ENCODE measurements at places on chromosomes 11 and 22. TPM values are rescaled to one million over a fixed set of nuclear protein-coding genes. Genes with fewer than 3 reads are reported as not detected.

GRCh38 chr11:26519469-26519868 is 52.6 kb downstream of the MUC15 start:
- DNase-seq = no peak

DNA sequence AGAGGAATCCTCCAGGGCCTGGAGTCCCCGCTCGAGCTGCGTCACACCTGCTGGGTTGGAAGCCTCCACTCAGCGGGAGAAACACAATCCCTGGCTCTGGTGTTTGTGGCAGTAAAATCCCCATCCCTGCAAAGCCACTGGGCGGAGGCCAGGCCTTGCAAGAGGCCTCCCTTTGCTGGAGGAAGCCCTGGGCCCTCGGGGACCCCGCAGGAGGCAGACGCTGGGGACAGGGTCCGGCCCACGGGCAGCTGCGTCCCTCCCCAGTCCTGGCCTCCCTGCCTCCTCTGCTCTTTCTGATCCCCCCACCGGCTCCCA is 194.7 kb downstream of the BRD1 start:
- no peak for DNase-seq

DNA sequence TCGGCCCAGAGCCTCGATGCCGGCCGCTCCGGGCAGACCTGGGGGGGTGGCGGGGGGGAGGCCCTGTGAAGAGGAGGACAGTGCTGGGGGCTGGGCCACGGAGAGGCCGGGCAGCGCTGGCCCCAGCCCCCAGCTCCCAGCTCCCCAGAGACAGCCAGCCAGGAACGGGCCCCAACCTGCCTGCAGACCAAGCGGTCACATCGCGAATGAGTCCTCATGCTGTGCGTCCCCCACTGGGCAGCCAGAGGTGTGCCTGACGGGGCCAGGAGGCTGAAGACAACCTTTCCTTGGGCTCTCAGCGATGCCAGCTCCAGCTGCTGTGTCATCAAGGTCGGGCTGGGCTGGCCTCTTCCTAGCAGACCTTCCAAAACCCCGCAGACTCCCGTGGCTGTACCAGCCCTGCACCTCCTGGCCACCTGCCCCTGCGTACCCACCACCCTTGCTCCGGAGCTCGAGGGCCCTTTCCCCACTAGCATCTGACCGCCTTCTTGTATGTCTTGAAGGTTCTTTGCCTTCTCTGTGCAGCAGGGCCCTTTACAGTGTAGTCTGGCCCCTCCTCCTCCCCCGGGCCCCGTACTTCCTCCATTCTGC is 88.4 kb downstream of the CDKN1C start:
- DNase-seq = peak; percentile 10

DNA sequence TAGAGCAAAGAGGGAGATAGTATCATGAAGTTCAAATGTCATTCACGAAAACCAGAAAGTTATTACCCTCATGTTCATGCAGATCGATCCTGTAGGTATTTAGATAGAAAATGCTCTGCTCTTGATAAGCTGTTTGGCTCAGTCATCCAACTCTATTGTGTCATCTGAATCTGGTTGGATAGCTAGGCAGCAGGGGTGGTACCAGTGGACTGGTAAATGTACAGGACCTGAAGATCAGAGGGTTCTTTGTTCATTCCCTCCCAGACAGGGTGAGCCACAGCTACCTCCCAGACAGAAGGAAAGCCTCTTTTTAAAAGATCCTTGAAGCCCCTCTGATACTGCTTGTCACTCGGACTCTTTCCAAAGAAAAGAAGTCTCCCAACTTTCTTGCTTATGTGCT is 29.8 kb upstream of the DRD2 start:
- DNase-seq = no peak

- no peak for DNase-seq
These were observed 9.8 kb downstream of the ARRB1 start for GRCh38 chr11:75341612-75342011.

DNA sequence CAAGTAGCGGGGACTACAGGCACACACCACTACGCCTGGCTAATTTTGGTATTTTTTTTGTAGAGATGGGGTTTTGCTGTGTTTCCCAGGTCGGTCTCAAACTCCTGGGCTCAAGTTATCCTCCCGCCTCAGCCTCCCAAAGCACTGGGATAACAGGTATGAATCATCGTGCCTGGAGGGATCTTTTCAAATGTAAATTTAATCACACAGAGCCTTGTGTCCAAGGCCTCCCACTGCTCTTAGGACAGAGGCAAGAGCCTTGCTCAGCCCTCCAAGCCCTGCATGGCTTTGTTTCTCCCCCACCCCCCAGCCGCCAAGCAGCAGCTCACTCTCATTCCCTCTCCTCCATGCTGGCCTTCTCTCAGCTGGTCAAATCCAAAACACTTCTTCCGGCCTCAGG is 75.3 kb upstream of the CREB3L1 start:
- no peak for DNase-seq

- DNase-seq = no peak
These were observed 122.6 kb upstream of the SORL1-AS1 start for GRCh38 chr11:121575250-121575962.

DNA sequence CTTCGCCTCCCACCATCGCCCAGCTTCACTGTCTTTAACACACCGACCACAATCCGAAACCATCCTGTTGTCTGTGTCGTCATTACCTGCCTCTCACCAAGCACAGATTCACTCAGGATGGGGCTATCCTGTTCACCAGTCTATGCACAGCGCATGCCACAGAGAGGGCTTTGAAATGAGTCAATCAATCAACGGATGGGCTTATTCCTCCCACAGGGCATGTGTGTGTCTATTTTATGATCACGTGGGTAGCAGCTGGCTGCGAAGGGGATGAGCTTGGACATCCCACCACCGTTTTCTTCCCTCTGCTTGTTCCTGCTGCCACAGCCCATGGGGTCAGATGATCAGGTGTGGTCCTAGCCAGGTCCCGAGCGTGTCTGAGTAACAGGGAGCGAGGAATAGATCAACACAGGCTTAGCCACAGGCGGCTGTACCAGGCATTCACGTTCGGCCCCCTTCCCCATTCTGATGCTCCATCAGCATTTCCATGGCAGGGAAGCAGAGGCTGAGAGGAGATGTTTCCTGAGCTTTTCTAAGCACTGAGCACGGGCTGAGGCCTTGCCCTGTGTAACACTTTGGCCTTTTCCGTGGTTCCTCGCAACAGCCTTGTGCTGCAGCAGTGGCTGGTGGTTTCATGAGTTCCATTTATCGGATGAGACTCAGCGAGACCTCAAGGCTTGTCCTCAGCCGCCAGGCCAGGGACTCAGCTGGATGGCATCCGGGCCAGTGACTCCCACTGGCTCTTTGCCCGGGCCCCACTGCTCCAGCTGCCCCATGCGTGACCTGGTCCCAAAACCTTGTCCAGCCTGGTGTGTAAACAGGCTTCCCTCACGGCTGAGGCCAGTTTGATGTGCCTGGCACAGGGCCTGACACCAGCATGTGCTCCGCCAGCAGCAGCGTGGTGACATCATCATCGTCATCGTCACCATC is 48.1 kb upstream of the FGF3 start:
- DNase-seq = peak; percentile 11

GRCh38 chr11:113663567-113663966 is 42.5 kb downstream of the TMPRSS5 start:
- DNase-seq = no peak

DNA sequence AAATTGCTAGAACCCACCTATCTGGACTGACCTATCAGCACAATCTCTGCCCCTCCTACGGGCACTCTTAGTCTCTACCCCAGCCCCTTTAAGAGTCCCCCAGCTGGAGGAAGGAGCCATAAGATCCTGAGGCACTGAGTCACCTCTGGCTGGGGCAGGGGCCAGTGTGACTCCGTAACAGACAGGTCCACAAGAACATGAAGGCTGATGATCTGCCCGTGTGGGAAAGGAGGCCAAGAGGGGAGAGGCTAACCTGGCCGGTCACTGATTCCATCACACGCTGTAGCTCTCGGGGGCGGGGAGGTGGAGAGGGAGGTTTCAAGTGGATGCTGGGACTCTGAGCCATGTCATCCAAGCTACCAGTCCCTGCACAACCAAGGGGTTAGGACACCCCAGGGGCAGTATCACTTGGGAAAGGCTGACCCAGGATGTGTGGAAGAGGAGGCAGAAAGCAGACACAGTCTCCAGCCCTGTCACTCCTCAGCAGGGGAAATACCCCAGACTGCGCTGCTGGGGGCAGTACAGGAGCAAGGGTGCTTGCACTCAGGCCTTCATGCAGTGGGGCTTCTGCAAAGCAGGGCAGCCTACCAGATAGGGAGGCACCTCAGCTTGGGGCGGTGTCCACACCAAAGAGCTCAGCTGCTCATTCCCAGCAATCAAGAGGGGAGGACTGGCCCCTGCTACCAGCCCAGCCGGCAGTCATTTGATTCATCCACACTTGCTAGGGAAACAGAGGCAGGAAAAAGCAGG is 22.3 kb downstream of the ARHGAP1 start:
- DNase-seq = no peak

GRCh38 chr11:35907648-35908431 is 36.0 kb upstream of the LDLRAD3 start:
- no peak for DNase-seq

- DNase-seq = no peak
These were observed 269.3 kb upstream of the MPPED2 start for GRCh38 chr11:30855383-30856006.

GRCh38 chr11:123765601-123766000 is 11.3 kb upstream of the OR6X1 start:
- DNase-seq = no peak

GRCh38 chr11:85889676-85890579 is 34.7 kb downstream of the CCDC83 start:
- DNase-seq = no peak

GRCh38 chr11:17405232-17406005 is 17.0 kb upstream of the KCNJ11 start:
- DNase-seq = no peak

DNA sequence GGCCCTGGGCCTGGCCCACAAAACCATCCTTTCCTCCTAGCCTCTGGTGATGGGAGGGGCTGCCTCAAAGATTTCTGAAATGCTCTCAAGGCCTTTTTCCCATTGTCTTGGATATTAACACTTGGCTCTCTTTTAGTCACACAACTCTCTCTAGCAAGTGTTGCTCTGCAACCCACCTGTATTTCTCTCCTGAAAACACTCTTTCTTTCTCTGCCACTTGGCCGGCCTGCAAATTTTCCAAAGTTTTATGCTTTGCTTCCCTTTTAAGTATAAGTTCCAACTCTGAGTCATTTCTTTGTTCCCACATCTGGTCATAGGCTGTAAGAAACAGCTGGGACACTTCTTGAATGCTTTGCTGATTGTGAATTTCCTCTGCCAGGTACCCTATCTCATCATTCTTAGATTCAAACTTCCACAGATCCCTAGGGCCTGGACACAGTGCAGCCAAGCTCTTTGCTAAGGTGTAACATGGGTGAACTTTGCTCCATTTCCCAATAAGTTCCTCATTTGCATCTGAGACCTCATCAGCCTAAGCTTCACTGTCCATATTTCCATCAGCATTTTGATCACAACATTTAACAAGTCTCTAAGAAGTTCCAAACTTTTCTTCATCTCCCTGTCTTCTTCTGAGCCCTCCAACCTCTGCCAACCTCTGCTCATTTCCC is 93.8 kb downstream of the TRIM29 start:
- DNase-seq = no peak

- no peak for DNase-seq
These were observed 26.4 kb downstream of the SCN4B start for GRCh38 chr11:118126082-118126838.

DNA sequence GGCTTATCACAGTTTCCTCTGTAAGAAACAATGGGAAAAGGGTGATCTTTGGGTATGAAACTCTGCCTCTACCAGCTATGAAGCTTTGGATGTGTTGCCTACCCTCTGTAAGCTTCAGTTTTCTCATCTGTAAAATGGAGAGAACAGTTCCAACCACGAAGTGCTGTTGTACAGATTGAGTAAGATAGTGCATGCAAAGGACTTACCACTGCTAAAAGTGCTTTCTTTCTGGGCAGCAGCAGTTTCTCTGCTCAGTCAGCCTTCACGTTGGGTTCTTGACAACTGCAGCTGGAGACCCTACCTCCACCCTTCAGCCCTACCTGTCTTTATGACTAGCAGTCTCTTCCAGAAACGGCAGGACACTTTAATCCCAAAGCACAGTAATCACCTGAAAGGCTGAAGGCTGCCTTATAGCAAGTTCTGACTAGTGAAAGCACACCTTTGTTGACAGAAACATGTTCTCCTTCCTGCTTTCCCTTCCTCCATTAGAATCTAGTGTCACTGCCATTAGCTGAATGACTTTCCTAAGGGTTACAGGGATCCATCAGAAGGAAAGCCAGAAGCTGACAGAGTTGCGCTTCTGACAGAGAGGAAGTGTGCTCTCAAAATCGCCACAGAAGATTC is 91.4 kb downstream of the RPL27A start:
- no peak for DNase-seq

TMEM121B gene
- total RNA-seq = not detected

GAS2 gene
- total RNA-seq = 3.5 TPM

MAPK8IP1 gene
- 13.9 TPM for total RNA-seq

P2RX6 gene
- 0.14 TPM for total RNA-seq

JHY gene
- 1.5 TPM for total RNA-seq

OR52A1 gene
- total RNA-seq = not detected

KRTAP5-1 gene
- total RNA-seq = not detected

LRRN4CL gene
- not detected for total RNA-seq

Data from natural killer cell (primary cell).